ENCODE measurements at places on chromosomes 11 and 22.

- DNase-seq, result no peak
Observed at GRCh38 chr11:117414724-117415123, 87.1 kb downstream of the CEP164 start.

- no peak for DNase-seq
Observed at GRCh38 chr11:60175860-60176275, 7.0 kb downstream of the MS4A6A start.

DNA sequence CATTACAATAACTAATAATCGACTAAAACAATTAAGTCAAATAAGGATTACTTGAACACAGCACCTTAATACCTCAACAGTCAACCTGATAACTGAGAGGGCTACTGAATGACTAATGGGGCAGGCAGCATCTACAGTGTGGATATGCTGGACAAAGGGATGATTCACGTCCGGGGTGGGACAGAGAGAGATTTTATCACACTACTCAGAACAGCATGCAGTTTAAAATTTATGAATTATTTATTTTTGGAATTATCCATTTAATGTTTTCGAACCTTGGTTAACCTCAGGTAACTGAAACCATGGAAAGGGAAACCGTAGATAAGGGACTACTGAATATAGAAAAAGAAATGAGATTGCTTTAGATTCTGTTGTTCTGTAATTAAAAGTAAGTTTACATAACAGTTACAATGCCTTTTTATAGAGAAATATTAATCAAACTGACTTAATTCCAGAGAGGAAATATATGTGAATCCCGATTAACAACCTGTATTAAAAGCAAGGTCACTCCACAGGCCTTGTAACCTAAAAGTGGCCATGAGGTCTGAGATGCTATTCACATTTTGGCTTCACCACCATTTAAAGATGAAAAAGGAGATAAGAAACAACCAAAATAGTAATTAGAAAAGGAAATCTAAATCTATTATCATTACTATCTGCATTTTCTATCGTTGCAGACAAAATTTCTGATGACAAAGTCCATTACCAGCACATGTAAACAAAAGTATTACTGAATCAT, 119.0 kb upstream of the TP53AIP1 start:
- no peak for DNase-seq

DNA sequence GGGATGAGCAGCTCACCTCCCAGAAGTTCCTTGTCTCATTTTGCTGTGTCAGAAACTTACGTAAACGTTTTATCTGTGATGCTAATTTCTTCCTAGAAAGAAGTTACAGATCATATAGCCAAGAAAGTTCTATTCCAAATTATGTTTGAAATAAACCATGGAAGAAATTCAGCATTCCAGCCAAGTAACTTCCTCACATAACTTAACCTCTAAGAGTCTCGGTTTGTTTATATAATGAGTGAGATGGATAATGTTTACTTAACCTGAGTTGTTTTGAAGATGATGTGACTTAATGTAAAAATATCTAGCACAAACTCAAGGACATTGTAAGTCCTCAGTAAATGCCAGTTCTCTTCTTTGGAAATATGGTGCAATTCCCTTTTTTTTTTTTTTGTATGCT, 8.9 kb upstream of the MUC15 start:
- DNase-seq, result no peak

DNA sequence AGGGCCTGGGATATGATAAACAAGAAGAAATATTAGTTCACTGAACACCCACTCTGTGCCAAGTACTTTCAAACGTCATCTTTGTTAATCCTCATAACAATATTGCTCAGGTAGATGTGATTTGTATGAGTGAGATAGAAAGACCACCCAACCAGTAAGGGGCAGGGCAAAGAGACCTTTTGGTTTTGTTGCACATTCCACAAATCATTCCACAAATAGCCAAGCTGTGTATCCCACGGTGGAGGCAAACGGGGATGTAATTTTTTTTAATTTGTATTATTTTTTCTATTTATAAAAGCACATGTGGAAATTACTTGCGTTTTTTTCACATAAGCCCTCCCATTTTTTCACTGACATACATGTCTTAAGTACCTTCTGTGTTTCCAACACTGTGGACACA, 29.0 kb downstream of the LAYN start:
- DNase-seq, result no peak

- no peak for DNase-seq
Observed at GRCh38 chr11:90532125-90532524, 309.3 kb upstream of the CHORDC1 start.
